ENCODE measurements at places on chromosomes 2 and 18. TPM values are rescaled to one million over a fixed set of nuclear protein-coding genes. Genes with fewer than 3 reads are reported as not detected.

Gene ZNF804A
- total RNA-seq = not detected

Gene CHAC2
- 2.7 TPM for total RNA-seq

Gene APLF
- total RNA-seq = 10.0 TPM

Gene EFHD1
- total RNA-seq = 2.4 TPM

Gene ADAM23
- 0.29 TPM for total RNA-seq

Gene TCF23
- not detected for total RNA-seq

Gene CHRND
- total RNA-seq = not detected

Gene DUSP28
- 4.7 TPM for total RNA-seq

Gene EVX2
- under 0.01 TPM for total RNA-seq

Gene TMEM198
- total RNA-seq = 1.1 TPM

Data from osteoblast (primary cell).